ENCODE measurements at places on chromosomes 13 and 19. TPM values are rescaled to one million over a fixed set of nuclear protein-coding genes. Genes with fewer than 3 reads are reported as not detected.

DNA sequence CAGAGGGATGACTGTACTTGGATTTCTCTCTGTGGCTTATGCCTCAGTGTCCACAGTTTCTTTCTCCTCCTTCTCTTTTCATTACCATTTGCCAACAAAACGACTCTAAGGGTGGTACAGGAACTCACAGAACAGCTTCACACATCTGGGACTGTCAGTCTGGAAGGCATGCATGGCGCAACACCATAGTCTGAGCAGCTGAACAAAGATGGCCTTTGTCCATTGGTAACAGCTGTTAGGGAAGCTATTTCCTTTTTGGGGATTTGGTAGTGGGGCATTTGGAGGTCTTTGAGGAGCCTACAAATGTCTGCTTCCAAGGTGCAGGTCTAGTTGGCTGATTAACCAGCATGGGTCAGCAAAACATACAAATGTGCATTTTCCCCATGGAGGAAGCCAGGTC, 81.4 kb upstream of the PCDH8 start:
- no peak for DNase-seq

- DNase-seq: no peak
Observed at GRCh38 chr13:60787083-60787482, 390.1 kb downstream of the TDRD3 start.

DNA sequence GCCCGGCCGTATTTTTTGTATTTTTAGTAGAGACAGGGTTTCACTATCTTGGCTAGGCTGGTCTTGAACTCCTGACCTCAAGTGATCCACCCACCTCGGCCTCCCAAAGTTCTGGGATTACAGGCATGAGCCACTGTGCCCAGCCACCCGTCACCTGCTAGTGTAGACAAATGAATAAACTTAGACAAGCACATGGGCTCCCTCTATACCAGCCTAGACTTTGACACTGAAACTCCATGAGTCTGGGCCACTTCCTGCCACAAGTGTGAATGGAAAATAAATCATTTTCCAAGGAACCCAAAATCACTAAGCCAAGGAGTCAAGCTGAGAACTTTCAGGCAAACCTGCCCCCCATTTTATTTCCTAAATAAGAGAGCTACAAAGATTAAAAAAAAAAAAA, 27.0 kb upstream of the TPT1 start:
- DNase-seq: no peak

DNA sequence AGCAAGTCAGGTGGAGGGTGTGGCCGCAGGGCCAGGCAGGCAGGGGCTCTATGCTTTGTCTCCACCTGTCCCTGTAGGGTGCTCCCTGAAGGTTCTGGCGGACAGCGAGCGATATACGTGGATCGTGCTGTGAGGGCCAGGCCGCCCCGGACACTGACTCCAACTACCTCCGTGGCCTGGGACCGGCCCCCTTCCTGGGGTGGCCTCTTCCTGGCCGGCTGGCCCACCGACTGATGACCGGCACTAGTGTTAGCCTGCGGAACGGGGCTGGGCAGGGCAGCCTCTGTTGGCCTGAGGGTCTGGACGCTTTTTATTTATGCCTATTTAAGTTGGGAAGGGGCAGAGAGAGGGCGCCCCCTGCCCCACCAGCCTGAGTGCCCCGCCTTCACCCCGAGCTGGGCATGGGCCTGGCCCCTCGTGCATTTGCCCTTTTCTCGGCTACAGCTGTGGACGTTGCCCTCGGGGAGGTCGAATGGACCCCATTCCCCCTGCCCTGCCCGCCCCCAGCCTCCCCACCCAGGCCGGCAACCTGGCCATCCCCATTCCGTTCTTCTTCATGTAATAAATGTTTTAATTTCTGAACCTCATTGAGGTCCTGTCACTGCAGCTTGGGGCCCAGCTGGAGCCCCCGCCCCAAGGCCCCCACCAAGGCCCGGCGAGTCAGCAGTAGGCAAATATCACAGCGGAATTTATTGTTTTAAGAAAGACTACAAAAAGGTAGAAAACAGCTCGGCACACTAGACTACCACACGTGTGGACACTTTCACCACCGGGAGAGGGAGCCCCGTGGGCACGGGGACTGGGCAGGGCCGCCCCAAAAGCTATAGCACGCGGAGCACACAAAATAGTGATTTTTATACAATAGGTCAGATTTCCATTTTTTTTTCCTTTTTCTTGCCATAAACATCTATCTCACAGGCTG, 8.8 kb downstream of the DCAF15 start:
- no peak for DNase-seq

The TEX29 gene
- total RNA-seq: not detected
